ENCODE measurements at places on chromosomes 6 and 20.

GRCh38 chr6:144416244-144416643 lies 131.1 kb downstream of the UTRN start:
- DNase-seq = no peak

DNA sequence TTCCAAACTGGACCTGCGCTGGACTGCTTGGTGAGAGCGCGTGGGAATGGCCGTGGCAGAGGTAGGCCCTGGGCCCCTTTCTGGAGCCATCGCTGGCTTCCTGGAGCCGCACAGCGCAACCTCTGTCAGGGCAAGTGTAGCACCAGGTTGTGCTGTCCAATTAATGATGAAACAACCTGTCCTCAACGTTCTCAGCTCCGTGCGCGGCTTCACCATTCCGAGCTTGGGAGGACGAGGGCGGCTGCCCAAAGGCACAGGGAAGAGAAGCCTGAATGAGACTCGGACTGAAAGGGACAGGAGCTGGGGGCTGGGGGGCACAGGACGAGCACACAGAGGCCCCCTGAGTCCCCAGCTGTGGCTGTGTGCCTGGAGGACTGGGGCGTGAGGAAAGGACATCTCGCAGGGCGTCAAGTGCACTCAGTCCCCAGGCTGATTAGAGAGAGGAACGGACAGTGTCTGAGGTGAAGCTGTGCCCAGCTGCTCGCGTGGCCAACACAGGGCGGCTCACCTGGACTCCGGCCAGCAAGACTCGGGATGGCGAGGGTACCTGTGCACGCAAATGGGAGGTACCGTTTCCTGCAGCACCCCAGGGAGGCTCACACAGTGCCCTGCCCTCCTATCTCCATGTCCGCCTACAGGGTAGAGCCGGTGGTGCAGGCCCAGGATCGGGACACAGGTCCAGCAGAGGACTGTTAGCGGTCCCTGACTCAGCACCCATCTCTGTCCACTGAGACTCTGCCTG lies 403.3 kb downstream of the TAF4 start:
- DNase-seq = no peak

GRCh38 chr6:28824793-28825731 lies 98.7 kb downstream of the TRIM27 start:
- DNase-seq = no peak

DNA sequence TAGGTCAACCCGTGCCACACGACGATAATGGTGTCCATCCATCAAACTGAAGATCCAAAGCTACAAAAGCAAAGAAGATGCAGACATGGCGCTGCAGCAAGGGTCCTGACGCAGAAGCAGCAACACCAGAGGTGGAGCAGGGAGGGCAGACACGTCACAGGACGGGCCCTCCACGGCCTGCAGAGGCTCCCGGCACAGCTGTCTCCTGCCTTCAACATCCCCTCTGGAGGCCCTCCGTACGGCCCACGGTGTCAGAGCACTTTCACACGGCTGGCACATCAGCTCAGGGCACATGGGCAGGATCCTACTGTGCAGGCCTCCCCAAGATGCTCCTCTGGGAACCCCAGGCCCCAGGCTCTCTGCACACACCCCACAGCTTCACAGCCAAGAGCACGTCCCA lies 37.6 kb downstream of the WDR27 start:
- no peak for DNase-seq

GRCh38 chr6:83073615-83074014 lies 6.1 kb downstream of the DOP1A start:
- DNase-seq = no peak

DNA sequence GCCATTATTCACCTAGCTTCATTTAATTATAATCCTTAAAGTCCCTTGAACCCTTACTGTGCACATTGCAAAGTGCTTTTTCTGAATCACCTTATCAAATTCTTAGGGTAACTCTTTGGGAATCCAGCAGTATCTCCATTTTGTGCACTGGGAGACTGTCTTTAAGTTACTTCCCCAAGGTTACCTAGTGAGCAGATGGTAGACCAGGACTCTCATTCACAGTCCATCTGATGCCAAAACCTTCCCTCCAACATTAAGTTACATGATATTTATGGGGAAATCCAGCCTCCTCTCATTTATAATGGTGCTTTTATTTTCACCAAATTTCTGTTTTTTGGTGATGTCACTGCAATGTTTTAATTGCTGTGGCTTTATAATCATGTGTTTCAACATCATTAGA lies 75.7 kb downstream of the NCOA7 start:
- DNase-seq = no peak

- DNase-seq = no peak
These were observed 196.9 kb downstream of the ALDH8A1 start for GRCh38 chr6:134753001-134753400.

DNA sequence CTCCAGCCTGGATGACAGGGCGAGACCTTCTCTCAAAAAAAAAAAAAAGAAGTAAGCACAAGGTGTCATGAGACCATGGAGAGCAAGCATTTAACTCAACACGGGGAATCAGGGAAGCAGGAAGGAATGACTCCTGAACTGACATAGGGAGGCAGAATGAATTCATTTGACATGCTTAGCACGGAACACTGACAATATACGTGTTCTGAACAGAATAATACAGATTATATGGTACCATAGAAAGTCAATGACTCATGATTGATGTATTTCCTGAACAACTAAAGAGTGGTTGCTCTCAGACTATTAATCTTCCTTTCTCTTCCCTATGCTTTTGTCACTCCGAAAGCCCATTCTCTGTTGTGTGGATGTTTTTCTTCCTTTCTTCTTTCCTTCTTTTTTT lies 20.7 kb upstream of the ASIP start:
- no peak for DNase-seq

GRCh38 chr20:22389836-22390542 lies 194.4 kb downstream of the FOXA2 start:
- DNase-seq = no peak

GRCh38 chr20:36311854-36312723 lies 6.0 kb downstream of the DLGAP4 start:
- no peak for DNase-seq

DNA sequence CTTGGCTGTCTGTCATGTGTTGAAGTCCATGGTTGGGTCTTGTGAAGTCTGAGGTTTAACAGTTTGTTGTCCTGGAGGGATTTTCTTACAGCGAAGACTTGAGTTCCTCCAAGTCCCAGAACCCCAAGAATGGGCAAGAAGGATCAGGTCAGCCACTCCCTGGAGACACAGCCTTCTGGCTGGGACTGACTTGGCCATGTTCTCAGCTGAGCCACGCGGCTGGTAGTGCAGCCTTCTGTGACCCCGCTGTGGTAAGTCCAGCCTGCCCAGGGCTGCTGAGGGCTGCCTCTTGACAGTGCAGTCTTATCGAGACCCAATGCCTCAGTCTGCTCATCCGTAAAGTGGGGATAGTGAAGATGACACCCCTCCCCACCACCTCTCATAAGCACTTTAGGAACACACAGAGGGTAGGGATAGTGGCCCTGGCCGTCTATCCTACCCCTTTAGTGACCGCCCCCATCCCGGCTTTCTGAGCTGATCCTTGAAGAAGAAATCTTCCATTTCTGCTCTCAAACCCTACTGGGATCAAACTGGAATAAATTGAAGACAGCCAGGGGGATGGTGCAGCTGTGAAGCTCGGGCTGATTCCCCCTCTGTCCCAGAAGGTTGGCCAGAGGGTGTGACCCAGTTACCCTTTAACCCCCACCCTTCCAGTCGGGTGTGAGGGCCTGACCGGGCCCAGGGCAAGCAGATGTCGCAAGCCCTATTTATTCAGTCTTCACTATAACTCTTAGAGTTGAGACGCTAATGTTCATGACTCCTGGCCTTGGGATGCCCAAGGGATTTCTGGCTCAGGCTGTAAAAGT lies 43.5 kb downstream of the SIRPA start:
- DNase-seq = no peak

DNA sequence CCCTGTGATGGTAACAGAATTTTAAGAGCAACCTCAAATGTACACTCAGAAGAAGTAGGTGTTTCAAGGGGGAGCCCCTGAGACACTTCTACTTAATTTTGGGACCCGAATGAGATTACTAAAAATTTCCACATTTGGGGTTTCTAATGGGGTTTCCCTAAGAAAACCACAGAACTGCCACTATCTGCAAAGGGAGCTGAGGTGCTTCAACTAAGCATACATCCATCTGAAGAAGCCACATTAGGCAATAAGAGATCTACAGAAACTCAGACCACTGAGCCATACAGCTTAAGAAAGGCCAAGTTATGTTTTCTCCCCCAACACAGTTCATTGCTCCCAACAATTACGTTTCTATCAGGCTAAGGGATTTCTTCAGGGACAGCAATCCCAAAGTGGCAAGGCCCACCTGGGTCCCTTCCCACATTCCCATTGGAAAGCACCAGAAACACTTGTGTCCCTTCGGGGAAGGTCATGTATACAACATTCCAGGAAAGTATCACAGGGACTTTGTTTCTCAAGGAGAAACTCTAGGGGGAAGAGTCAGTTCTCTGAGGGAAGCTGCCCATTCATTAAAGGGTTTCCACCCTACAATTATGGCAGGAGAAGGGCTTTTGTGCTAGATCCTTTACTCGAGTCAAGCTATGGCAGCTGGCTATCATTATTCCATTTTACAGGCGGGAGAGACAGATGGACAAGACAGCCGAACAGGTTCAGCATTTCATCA lies 5.0 kb downstream of the BCL2L1 start:
- no peak for DNase-seq

- DNase-seq = no peak
These were observed 3.9 kb upstream of the LSM14B start for GRCh38 chr20:62118113-62119043.

- no peak for DNase-seq
These were observed 5.7 kb downstream of the MAP3K7 start for GRCh38 chr6:90581146-90581545.

- no peak for DNase-seq
These were observed 275.6 kb downstream of the TFAP2B start for GRCh38 chr6:51094271-51094670.

DNA sequence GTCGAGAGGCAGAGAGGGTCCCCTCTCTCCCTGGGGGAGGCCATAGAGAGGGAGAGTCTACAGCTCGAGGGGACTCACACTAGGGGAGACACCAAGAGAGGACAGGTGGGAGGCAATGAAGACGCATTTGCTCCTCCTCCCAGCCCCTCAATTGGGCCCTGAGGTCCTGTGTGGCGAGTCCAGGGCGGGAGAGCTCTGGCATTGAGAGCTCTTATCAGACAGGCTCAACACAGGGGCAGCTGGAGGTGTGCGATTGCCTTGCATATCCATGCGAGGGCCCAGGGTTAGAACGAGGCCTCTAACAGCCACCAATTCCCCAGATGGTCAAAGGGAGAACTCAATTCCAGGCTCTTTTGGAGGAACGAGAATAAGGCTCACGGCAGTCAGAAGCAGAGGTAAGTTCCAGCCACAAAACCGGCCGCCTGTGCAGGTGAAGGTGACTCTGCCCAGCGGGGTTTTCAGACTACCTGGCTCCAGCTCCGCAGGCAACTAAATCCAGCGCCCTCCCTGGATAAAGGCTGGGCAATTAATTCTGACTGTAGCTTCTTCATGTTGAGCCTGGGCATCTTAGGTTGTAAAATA lies 94.0 kb upstream of the MPC1 start:
- no peak for DNase-seq

GRCh38 chr20:48294942-48295341 lies 509.7 kb upstream of the SULF2 start:
- DNase-seq = no peak

DNA sequence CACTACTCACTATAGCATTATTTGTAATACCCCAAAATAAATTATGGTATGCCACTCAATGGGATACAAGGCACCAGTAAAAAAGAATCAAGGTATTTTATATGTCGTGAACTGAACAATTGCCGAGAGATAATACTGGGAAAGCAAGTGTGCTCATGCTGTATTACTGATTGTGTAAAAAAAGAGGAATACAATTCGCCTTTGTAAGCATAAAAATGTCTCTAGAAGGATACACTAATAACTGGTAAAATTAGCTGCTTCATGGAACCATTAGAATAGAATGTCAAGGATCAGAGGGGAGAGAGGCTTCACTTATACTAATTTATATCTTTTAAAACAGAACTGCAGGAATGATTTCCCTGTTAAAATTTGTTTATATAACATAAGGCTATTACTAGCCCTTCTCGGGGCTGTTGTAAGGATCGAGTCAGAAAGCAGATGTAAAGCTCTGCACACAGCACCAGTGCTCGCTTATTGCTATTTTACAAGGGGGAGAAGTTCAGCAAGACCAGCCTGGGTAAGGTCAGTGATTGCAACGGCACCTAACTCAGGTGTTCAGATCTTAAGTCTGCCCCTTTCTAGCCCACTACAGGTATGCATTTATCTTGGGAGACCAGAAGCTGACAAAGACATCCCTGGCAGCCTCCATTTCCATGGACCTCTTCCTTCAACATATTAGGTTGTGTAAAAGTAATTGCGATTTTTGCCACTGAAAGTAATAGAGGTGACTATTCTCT lies 61.6 kb downstream of the MYH7B start:
- no peak for DNase-seq

GRCh38 chr6:147831356-147831755 lies 322.9 kb downstream of the SAMD5 start:
- no peak for DNase-seq

GRCh38 chr6:166553563-166554271 lies 32.8 kb downstream of the RAMACL start:
- DNase-seq = no peak

- DNase-seq = no peak
These were observed 109.3 kb downstream of the CDC5L start for GRCh38 chr6:44496665-44497369.

DNA sequence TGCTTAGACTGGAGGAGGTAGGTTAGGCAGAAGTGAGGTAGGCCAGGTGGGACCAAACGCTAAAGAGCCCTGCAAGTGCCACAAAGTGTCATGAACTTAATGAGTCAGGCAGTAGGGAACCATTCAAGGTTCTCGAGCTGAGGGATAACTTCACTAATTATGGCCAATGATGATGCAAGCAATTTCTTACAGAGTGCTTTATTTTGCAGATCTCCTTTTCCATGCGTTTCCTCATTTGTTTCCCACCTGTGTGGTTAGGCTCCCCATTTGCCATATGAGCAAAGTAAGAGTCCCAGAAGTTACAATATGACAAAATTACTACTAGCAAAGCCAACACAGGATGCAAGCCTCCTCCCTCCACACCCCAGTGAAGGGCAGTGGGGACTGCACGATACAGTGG lies 36.5 kb upstream of the PSMF1 start:
- no peak for DNase-seq

- no peak for DNase-seq
These were observed 102.8 kb upstream of the TFAP2D start for GRCh38 chr6:50610562-50610961.

DNA sequence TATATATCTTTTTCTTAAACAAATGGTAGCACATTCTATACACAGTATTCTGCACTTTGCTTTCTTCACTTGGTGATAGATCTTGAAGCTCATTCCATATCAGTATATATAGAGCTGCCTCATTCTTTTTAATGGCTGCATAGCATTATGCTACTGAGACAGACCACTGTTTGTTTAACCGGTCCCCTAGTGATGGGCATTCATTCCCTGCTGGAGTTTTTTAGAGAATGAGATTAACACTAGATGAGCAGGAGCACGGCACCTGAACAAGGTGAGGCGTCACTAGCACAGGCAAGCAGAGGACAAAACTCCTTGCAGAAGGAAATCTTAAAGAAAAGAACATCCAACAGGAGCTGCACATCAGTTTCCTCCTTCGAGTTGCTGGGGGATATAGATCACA lies 69.6 kb downstream of the GNAS-AS1 start:
- DNase-seq = no peak

GRCh38 chr6:3323696-3324261 lies 65.0 kb downstream of the PSMG4 start:
- no peak for DNase-seq

Measured in stimulated activated CD4-positive, alpha-beta T cell treated with anti-CD3 and anti-CD28 coated beads, Interleukin-4, amount 100 ng/mL, for 4 hours (primary cell).